ENCODE measurements at places on chromosomes 12 and 14.

- no peak for DNase-seq
Observed at GRCh38 chr14:96246539-96246847, 9.5 kb upstream of the BDKRB1 start.

DNA sequence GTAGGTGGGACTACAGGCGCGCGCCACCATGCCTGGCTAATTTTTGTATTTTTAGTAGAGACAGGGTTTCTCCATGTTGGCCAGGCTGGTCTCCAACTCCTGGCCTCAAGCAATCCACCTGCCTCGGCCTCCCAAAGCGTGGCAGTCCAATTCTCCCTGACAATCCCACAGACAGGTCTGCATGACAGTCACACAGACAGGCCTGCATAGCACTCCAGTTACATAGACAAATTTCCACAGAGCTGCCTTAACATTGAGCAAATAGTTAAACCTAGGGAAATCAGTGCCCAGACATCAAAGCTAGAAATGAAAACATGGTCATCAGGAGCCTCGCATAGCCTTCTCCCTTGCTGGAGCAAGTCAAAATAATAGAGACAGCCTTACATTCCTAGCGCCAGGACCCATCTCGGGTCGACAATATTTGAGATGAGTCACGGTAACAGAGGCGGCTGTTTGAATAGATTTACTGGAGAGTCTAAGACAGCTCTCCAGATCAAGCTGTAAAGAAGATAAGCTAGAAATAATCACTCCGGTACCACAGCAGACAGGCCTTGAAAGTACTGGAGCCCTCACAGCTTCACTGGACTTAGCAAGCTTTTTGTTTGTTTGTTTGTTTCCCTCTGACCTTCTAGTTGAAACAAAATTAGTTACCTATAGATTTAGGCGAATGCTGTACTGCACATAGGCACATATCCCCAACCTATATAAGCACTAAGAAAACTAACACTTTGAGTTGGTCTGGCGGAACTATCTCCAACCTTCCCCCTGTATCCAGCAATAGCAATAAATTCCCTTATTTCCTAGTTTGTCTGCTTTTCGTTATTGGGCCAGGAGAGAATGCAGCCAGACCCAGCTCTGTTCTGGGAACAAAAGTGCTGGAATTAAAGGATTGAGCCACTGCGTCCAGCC, 23.8 kb upstream of the PYROXD1 start:
- DNase-seq = no peak

GRCh38 chr14:81464253-81465002, 64.3 kb upstream of the STON2 start:
- DNase-seq = peak; percentile 61

DNA sequence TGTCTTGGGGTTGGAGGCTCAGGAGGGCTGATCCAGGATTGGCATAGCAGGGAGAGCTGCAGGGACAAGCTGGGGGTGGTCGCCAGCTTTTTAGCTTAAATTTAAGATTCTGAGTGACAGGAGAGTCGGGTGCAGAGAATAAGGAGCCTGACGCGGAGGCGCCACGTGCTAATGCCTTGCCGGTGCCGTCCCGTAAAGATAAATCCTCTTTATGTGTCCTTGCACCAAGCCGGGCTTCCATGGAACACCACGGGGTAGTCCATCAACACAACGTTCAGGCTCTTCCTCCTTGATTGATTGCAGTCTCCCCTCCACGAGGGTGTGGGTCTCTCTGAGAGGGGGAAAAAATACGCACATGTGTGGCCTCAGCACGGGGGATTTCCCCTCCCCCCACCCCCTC, 3.9 kb downstream of the DLK1 start:
- no peak for DNase-seq

- no peak for DNase-seq
Observed at GRCh38 chr12:1635301-1636095, 6.5 kb downstream of the WNT5B start.

DNA sequence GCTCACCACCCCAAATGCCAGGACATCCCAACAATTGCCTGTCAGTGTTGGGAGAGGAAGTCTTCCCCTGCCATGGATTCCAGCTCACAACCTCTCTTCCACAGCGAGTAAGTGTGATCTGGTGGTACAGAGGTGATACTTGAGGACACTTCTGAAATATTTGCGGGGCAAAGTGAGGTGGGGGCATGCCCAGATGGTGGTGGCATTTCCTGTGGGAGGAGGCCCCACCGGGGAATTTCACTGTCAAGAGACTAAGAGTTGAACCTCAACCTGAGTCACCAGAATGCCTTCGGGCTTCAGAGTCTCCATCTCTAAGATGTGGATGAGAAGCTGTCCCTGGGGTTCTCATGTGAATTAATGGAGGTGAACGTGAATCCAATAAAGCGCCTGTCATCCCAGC, 122.3 kb upstream of the RFLNA start:
- DNase-seq = no peak

DNA sequence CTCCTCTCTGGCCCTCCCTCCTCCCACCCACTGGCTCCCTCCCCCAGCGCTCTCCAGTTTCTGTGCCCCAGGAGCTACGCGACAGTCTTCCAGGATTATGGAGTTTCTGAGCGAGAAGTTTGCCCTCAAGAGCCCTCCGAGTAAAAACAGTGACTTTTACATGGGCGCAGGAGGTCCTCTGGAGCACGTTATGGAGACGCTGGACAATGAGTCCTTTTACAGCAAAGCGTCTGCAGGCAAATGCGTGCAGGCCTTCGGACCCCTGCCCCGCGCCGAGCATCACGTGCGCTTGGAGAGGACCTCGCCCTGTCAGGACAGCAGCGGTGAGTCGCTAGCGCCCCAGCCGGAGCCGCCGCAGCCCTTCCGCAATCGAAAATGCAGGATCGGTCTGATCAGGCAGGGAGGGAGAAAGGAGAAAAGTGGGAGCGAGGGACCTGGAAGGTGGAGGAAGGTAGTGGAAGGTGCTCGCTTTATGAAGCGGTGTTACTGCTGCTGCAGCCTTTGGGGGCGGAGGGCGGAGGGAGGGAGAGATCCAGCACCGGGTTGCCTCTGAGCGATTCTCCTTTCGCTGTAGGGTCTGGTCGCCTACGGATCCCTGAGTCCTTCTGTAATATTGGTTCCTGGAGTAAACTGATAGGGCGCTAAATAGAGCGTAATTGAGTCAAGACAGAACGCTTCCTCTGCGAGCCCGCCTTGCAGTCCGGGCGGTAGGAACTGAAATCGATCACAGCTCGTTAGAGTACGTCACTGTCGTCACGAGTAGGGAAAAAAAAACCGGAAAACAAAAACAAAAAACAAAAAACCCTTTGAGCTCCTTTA, at the start of gene ALX1:
TSS of gene ALX1 (plus strand) at position 56 of the 819 bp plus-strand sequence. CDS start at position 98, 42 bp downstream.
- no peak for DNase-seq

- no peak for DNase-seq
Observed at GRCh38 chr12:32118806-32119205, 12.2 kb downstream of the BICD1 start.

GRCh38 chr12:80843969-80844368, 93.8 kb downstream of the LIN7A start:
- no peak for DNase-seq

DNA sequence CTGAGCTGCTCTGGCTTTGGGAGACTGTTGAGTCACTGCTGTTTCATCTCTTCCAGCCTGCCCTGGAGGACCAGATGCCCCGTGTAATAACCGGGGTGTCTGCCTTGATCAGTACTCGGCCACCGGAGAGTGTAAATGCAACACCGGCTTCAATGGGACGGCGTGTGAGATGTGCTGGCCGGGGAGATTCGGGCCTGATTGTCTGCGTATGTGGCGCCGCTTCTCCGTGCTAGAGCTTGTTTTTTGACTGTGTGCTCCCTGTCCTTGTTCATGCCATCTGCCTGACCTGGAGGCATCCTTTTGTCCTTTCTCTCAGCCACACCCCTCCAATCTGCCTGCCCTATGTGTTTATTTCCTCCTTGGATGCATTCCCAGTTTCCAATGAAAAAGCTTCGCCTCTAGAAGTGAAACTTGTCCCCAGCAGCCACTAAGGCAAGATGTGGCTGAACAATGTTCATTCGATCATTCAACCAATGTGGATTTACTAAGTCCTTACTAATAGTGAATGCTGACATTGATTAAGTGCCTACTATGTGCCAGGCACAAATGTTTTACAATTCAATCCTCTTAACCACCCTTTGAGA, 98.6 kb downstream of the NT5DC3 start:
- DNase-seq = no peak

- DNase-seq = no peak
Observed at GRCh38 chr12:2651068-2651965, 143.5 kb upstream of the FKBP4 start.

- no peak for DNase-seq
Observed at GRCh38 chr12:88308825-88309224, 166.7 kb downstream of the TMTC3 start.

DNA sequence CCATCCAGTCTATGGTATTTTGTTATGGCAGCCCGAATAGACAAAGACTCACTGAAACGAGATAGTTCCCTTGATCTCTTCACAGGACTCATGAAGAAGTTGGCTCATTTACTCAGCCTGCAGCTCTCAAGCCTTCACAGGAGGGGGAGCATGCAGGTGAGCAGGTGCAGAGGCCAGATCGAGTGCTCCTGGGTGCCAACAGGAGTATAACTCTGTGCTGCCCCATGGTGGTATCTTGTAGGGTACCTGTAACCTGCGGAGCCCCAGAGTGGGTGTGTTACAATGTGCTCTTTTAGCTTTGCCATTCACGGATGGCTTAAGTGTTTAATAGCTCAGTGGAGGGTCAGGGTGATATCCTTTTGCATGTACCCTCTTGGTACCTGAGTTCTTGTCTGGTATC, 159.5 kb downstream of the METTL25 start:
- DNase-seq = no peak

- DNase-seq = no peak
Observed at GRCh38 chr14:32142754-32143437, 58.9 kb upstream of the RNU6-7 start.

DNA sequence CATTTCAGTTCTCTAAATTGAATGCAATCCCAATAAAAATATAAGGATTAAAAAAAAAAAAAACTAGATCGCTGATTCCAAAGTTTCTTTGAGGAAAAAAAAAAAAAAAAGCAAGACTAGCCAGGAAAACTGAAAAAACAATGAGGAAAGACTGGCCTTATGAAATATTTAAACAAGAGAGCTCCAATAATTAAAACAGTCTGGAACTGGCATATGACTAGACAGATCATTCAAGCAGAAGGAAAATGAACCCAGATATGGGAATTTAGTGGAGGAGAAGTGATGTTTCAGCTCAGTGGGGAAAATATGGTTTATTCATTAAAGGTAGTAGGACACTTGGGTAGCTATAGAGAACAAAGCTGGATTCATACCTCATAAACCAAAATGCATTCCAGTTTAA, 42.0 kb upstream of the TBC1D15 start:
- DNase-seq = no peak
